NCI-H774 (cell line): ENCODE measurements at places on chromosomes 7 and 10.

DNA sequence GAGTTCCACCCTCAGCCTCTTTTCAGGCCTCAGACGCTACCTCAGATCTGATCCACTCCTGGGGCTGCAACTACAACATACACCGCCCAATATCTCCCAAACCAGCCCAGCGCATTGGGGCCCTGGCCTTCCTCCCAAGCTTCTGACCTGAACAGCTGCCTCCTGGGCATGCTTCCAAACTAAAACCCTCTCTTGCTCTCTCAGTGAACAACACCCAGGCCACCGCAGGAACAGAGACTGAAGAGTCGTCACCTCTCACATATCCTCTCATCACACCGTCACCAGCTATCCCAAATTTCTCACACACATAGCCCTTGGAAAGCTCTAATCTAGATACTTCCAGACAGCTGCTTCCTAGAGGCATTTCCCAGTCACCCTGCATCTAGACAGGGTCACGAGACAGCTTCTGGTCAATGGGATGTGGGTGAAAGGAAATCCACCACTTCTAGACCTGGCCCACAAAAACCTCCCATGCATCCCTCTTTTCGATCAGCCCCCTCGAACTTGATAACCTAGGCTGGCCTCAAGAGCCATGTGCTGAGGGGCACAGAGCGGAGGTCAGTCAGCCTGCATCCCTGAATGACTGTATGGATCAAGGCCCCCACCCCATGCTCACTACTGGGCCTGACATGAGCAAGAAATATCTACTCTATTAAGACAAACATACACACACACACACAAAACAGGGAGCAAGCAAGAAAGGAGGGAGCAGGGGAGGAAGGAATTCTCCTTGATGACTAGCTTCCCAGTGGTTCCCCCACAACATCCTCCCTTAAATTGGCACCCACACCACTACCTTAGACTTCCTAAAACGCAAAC, 1.8 kb downstream of the PARP12 start:
- peak; percentile 24 for DNase-seq

- DNase-seq, result no peak
Observed at GRCh38 chr10:96834120-96834519, 2.0 kb downstream of the LCOR start.

- DNase-seq, result no peak
Observed at GRCh38 chr7:99419323-99420021, 10.7 kb downstream of the BUD31 start.

- no peak for DNase-seq
Observed at GRCh38 chr7:28654110-28654509, 241.8 kb downstream of the CREB5 start.

- peak; percentile 70 for DNase-seq
Observed at GRCh38 chr10:30980951-30981616, 50.6 kb downstream of the ZNF438 start.

GRCh38 chr10:128221117-128221516, 94.9 kb upstream of the MKI67 start:
- DNase-seq, result no peak

DNA sequence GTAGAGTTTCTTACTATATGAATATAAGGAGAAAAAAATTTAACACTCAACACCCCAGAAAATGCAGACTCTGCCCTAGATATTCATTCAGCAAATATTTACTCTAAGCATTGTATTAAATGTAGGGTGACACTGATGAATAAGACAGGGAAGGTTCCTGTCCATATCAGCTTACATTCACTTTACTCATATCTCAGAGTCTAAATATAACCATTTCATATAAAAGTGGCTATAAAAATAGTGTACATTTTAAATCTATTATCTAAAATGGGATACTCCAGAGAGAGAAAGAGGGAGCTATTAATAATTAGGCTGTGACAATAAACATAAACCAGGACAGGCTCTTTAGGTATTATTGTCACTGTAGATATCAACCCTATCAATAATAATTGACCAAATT, 104.0 kb downstream of the PKD1L1 start:
- no peak for DNase-seq

DNA sequence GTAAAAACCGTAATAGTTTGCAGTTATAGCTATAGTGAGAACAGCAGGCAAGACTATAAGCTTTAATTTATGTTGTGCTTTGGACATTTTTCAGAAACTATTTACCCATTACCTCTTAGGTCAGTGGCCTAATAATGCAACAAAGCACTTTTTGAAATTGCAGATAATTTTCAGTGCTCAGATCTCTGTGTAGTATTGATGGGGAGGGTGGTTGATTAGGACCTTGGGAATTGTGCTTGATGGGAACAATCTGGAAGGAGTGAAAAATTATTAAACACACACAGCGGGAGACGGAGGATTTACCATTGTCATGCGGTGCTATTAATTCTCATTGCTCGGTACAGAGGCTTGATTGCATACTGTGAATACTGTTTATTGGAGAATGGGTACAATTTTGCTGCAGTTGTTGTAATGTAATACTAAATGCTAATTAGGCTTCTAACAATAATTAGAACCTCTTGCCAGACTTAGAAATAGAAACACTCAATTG, 304.8 kb downstream of the LRMDA start:
- DNase-seq, result no peak

- DNase-seq, result no peak
Observed at GRCh38 chr7:90216080-90216674, 4.6 kb downstream of the STEAP2 start.

DNA sequence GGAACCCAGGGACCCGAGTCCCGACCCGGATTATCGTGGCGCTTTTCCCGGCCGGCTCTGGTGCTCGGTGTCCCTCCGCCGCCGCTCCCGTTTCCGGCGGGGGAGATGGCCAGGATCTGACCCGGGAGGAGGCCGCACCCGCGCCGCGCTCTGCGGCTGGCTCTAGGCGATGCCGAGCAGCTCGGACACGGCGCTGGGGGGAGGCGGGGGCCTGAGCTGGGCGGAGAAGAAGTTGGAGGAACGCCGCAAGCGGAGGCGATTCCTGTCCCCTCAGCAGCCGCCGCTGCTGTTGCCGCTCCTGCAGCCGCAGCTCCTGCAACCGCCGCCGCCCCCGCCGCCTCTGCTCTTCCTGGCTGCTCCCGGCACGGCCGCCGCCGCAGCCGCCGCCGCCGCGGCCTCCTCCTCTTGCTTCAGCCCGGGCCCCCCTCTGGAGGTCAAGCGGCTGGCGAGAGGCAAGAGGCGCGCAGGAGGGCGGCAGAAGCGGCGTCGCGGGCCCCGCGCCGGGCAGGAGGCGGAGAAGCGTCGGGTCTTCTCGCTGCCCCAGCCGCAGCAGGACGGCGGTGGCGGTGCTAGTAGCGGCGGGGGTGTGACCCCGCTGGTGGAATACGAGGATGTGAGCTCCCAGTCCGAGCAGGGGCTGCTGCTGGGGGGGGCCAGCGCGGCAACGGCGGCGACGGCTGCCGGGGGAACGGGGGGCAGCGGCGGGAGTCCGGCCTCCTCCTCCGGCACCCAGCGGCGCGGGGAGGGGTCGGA, 593 bp downstream of the CDK13 start:
- peak; percentile 55 for DNase-seq

DNA sequence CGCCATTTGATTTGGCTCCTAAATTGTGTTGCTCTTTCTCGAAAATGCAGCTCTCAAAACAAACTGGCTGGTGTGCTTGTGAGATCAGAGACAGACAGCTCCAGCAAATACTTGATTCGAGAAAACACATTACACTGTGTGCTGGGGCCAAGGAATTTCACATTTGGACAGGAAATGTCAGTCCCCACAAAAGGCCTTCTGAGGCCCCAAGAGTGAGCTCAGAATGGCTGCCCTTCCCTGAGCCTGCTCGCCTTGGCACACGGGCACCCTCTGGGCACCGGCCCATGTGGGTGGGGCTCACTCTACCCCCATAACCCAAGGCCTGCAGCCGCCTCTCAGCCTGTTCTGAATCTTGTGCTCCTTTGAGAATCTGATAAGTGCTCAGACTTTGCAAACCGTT, 13.9 kb upstream of the HSPA12A start:
- DNase-seq, result no peak

DNA sequence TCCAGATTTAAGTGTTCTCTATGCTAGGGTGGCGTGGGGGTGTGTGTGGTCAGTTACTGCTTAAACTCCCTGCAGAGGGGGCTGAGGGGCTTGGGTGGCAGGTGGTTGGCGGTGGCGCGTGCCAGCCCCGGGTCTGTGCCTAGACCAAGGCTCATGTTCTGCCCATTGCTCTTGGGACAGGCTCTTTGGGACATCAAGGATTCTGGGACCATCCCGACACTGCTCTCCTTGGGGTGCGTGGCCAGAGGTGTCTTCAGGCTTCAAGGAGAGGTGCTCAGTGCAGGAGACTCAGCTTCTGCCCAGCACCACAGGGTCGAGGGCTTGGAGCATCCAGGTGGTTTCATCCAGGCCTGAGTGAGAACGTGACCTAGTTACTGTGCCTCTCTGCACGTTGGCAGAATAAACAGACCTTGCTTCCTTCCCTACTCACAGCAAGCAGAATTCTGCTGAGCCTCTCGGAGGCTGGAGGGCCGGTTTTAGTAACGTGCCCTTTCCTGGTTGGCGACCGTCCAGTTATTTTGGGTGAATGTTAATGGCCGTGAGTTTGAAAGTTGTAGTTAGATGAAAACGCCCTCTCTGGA, 39.9 kb downstream of the CAMK1D start:
- peak; percentile 74 for DNase-seq

GRCh38 chr7:100010901-100011300, 4.5 kb upstream of the ZKSCAN1 start:
- no peak for DNase-seq

DNA sequence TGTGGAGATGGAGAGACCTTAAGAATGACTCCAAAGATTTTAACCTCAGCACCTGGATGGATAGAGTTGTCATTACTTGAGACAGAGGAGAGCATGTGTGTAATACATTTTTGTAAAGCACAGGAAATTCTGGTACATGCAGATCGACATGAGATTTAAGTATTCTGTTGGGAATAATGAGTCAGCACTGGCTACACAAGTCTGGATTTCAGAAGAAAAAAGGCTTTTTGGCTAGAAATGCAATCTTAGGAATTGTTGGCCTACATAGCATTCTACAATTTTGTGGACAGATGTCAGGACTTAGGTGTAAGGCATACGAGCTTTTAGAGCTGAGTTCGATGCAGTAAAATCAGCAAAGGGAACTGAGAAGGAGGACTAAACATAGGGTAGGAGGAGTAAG, 24.1 kb upstream of the ANKRD30A start:
- no peak for DNase-seq

DNA sequence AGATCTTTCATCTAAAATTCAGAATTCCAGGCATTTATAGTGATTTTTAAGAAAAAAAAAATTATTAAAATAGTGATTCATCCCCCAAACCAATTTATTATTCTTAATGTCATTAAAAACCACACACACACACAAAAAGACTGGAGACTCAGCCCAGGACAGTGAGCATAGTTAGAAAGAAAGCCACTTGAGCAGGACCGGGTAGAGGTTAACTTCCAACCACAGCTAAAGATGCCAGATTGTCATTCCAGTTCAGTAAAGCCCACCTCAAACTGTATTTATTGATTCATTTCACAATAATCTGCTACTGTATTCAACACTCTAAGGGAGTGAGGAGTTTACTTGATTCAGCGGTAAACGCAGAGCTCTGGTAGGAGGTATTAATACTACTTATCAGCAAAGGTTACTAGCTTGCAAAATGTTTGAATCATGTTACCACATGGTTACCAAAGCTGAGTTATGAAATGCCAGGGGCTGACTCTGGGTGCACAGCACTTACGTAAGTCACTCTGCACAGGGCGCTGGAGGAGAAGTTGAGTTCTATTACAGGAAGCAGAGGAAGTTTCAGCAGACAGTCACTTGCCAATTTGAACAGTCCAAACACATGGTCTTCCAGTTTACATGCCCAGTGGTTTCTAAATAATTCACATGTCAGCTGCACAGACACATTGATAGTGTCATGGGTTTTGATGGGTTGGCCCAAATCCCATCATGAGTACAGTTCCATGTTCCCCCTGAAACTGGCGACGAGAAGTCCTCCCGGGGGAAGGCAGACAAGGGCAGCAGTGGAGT, 64.6 kb downstream of the KLF6 start:
- DNase-seq, result no peak

GRCh38 chr10:51786684-51787035, 87.3 kb upstream of the CSTF2T start:
- no peak for DNase-seq

- DNase-seq, result no peak
Observed at GRCh38 chr10:91410638-91411371, 661 bp downstream of the HECTD2 start.

- peak; percentile 7 for DNase-seq
Observed at GRCh38 chr7:151427705-151428377, 12.1 kb downstream of the CRYGN start.

DNA sequence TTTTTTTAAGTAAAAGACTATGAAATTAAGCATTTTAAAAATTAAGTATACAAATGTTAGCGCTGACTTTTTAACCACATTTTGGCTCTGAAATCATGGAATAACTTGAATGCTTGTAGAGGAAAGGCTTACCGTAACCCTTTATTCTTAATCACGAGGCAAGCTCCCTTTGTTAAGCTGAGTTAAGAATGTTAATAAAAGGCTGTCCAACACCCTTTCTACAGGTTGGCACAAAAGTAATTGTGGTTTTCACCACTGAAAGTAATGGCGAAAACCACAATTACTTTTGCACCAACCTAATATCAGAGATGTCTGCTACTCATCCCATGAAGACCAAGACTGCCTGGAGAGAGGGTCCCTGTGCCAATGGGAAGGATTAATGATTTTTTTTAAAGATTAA, 70.6 kb downstream of the STK17A start:
- no peak for DNase-seq

- DNase-seq, result no peak
Observed at GRCh38 chr10:113704637-113705343, 25.1 kb downstream of the CASP7 start.

DNA sequence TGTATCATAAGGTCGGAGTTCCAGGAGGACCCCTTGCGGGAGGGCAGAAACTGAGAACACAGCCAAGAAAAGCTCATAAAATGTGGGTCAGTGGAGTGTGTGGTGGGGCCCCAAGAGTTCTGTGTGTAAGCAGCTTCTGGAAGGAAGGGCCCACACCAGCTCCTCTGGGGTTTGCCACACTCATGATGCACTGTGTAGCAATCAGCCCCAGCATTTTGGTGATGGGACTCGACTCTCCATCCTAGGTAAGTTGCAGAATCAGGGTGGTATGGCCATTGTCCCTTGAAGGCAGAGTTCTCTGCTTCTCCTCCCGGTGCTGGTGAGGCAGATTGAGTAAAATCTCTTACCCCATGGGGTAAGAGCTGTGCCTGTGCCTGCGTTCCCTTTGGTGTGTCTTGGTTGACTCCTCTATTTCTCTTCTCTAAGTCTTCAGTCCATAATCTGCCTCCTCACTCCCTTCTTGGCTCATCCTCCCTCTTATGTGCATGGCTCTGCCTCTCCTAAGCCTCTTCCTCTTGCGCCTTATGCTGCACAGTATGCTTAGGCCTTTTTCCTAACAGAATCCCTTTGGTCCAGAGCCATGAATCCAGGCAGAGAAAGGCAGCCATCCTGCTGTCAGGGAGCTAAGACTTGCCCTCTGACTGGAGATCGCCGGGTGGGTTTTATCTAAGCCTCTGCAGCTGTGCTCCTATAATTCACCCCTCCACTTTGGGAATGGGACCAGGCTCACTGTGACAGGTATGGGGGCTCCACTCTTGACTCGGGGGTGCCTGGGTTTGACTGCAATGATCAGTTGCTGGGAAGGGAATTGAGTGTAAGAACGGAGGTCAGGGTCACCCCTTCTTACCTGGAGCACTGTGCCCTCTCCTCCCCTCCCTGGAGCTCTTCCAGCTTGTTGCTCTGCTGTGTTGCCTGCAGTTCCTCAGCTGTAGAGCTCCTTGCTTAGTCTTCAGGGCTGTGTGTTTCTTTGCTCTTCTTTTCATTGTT, 17.8 kb downstream of the PRSS2 start:
- DNase-seq, result no peak
